ENCODE measurements at places on chromosomes 4 and X. TPM values are rescaled to one million over a fixed set of nuclear protein-coding genes. Genes with fewer than 3 reads are reported as not detected.

Gene PIR
- total RNA-seq, result 1.4 TPM

Gene ASMTL
- total RNA-seq, result 42.2 TPM

DNA sequence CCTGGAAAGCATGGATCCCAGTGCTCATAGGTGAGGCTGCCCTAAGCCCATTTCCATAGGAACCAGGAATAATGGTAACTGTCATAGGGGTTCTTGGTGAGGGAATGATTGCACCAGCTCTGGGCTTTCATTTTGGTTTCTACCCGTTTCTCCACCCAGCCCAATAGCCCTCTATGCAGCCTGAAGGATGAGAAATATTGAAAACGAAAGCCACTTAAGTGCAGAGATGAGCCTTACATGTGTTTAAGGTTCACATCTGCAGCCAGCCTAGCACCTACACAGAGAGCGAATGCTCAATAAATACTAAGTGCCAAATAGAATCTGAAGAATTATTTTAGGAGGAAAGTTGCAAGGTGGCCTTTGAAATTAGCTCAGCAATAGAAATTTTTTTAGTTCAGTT lies 60.4 kb downstream of the MCF2 start:
- H3K4me1 ChIP-seq, result no peaks in the 10 kb centered on the region
- DNase-seq, result no peak
- no peak overlapping the region for H3K27ac ChIP-seq
- no peak overlapping the region for H3K4me3 ChIP-seq
- H3K27me3 ChIP-seq, result no peaks in the 10 kb centered on the region
- H3K36me3 ChIP-seq, result no peaks in the 10 kb centered on the region

- H3K4me1 ChIP-seq, result peaks cover 26% of the 10 kb centered on the region
- H3K4me3 ChIP-seq, result peak overlapping the region; percentile 90
- DNase-seq, result no peak
- H3K27ac ChIP-seq, result peak overlapping the region; percentile 87
Measured at GRCh38 chr4:3075652-3075981, 1.1 kb downstream of the HTT start.

Gene SCML1
- 6.6 TPM for total RNA-seq

GRCh38 chr4:163959932-163960331 lies 465.4 kb downstream of the TMA16 start:
- H3K4me3 ChIP-seq, result no peak overlapping the region
- DNase-seq, result no peak
- H3K27ac ChIP-seq, result no peak overlapping the region
- no peaks in the 10 kb centered on the region for H3K4me1 ChIP-seq

GRCh38 chr4:64893205-64893604 lies 484.0 kb upstream of the TECRL start:
- no peaks in the 10 kb centered on the region for H3K4me1 ChIP-seq
- no peak overlapping the region for H3K27ac ChIP-seq
- no peak for DNase-seq

Gene TMA16
- total RNA-seq, result 27.3 TPM

- no peak overlapping the region for H3K27ac ChIP-seq
- H3K4me1 ChIP-seq, result no peaks in the 10 kb centered on the region
- H3K36me3 ChIP-seq, result no peaks in the 10 kb centered on the region
- H3K4me3 ChIP-seq, result no peak overlapping the region
- no peak for DNase-seq
Measured at GRCh38 chr4:149707862-149708261, 107.8 kb downstream of the IQCM start.

GRCh38 chr4:170256807-170257206 lies 167.1 kb upstream of the AADAT start:
- no peak for DNase-seq
- H3K27me3 ChIP-seq, result no peaks in the 10 kb centered on the region
- H3K4me1 ChIP-seq, result no peaks in the 10 kb centered on the region

Gene AFM
- not detected for total RNA-seq

Gene STK26
- 52.7 TPM for total RNA-seq
